ENCODE measurements at places on chromosomes 5 and 9.

DNA sequence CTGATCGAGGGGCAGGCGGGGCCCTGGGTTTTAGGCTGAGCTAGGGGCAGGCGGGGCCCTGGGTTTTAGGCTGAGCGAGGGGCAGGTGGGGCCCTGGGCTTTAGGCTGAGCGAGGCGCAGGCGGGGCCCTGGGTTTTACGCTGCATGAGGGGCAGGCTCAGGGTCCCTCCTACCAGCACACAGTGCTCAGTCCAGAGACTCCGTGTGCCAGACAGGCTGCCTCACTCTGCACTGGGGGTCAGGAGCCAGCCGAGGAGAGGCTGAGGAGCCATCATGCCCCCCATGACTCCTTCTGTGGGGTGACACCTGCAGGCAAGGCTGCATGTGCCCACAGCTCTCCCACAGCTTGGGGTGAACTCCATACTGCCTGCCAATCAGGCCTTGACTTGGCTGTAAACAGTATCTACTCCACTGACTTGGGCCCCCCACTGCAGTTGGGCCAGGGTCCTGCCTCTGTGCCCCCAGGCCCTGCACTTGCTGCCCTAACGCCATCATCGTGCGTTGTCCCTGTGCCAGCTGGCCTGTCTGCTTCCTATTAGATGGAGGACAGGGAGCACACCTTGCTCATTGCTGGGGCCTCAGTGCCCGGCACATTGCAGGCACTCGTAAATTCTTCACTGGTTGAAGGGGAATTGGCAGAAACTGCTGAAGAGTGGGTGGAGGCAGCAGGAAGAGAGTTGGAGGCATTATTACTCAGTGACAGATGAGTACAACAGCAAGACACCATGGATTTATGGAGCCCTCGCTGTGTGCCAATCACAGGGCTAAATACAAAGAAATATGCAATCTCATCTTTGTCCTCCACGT is 78.6 kb downstream of the AMBP start:
- DNase-seq, result no peak

GRCh38 chr9:33165263-33166151 is 1.6 kb downstream of the B4GALT1 start:
- no peak for DNase-seq

DNA sequence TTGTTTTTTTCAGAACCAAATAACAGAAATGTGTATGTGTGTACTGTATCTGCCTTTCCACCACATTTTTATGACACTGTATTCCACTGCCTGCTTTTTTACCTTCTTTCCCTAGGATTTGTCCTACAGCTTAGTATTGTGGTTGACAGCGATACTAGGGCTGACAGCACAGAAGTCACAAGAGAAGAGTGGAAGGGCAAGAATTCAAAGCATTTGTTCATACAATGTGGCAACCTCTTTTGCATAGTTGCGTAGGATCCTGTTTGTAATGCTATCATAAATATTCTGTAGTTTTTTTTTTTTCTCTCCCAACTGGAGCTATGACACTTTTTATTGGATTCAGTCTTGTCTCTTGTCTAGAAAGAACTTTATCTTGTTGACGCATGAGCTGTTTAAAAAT is 5.6 kb upstream of the BNIP1 start:
- DNase-seq, result no peak

GRCh38 chr5:116130471-116130870 is 45.6 kb downstream of the COMMD10 start:
- DNase-seq, result no peak

DNA sequence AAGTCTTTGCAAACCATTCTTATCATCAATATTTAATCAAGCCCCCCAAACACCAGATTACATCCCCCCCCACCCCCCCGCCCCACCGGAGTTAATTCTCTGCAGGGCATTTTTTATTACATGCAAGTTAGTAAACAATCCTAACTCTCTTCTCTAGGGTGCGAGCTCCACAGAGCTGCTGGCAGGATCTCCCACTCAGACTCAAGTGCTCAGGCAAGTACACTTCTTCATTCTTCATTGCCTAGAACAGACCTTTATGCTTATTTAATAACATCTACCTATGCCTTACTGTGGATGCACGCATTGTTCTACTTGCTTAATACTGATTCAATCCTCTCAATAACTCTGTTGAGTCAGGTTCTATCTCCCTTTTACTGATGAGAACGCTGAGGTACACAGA is 9.9 kb downstream of the SAXO1 start:
- DNase-seq, result no peak

- no peak for DNase-seq
Observed at GRCh38 chr9:120868339-120868675, 8.7 kb downstream of the PHF19 start.

GRCh38 chr5:18311266-18311665 is 677.0 kb downstream of the TAF11L14 start:
- DNase-seq, result no peak

DNA sequence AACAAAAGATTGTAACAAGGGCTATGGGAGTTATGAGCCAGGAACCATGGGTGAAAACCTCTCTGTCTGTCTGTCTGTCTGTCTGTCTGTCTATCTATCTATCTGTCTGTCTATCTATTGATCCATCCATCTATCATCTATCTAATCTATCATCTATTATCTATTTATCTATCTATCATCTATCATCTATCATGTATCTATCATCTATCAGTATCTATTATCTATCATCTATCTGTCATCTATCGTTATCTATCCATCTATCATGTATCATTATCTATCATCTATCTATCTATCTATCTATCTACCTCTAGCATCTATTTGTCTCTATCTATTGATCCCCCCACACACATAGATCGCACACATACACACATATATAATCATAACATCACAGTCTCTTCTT is 112.9 kb downstream of the INSYN2B start:
- no peak for DNase-seq

- DNase-seq, result no peak
Observed at GRCh38 chr5:86981898-86982297, 285.8 kb upstream of the RASA1 start.

- no peak for DNase-seq
Observed at GRCh38 chr5:123208668-123209501, 119.8 kb downstream of the PRDM6 start.

Measured in neural crest cell (in vitro differentiated cells).